Stimulated activated CD4-positive, alpha-beta T cell treated with anti-CD3 and anti-CD28 coated beads, TNF-alpha, amount 100 ng/mL, for 48 hours (primary cell): ENCODE measurements at places on chromosomes 3 and 15.

GRCh38 chr15:60363903-60364611, 33.7 kb downstream of the ANXA2 start:
- DNase-seq: no peak

DNA sequence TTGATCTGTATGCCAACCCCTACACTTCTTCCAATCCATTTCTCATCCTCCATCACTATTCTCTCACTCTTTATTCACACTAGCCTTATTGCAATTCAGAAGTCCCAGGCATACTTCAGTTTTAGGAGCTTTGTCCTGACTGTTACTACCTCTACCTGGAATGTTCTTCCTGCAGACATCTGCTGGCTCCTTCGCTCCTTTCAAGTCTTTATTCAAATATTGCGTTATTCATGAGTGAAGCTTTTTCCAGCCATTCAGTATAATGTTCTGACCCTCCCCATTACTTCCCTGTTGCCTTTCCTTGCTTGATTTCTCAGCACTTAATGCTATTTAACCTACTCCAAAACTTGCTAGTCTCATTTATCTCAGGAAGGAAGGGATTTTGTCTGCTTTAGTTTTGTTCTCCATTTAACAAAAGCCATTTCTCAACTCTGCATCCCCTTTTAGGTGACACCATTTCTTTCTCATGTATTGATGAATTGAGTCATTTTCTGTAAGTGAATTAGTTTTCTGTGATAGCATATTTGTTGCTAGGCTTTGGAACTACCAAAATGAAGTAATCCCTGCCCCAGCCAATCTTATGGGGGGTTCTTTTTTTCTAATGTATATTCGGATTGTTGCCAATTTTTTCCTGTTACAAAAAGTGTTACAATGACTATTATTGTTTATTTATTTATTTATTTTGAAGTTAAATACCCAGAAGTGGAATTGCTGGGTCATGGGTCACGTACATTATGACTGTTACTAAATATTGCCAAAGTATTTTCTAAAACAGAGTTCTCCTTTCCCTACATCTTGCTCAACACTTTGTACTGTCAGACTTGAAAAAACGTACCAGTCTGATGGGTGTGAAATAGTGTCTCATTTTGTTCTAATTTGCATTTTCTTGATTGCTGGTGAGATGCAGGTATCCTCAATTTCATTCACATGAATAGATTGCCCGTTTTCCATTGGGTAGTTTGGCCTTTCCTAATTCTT, 9.4 kb downstream of the ATP11B start:
- no peak for DNase-seq

GRCh38 chr15:32824777-32825176, 107.0 kb downstream of the GREM1 start:
- DNase-seq: no peak

DNA sequence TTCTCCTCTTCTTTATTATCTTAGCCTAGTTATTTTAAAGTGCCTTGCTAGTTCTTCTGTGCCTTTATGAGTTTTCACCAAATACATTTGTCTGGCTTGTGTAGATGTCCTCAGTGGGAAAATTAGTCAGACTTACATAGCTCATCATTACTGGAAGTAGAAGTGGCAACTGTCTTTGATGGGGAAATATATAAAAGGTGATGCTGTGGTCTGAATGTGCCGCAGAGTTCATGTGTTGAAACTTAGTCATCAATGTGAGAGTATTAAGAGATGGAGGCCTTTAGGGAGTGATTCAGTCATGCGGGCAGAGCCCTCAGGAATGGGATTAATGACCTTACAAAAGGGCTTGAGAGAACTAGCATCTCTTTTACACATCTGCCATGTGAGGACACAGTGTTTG, 6.4 kb upstream of the ERICH6 start:
- no peak for DNase-seq

DNA sequence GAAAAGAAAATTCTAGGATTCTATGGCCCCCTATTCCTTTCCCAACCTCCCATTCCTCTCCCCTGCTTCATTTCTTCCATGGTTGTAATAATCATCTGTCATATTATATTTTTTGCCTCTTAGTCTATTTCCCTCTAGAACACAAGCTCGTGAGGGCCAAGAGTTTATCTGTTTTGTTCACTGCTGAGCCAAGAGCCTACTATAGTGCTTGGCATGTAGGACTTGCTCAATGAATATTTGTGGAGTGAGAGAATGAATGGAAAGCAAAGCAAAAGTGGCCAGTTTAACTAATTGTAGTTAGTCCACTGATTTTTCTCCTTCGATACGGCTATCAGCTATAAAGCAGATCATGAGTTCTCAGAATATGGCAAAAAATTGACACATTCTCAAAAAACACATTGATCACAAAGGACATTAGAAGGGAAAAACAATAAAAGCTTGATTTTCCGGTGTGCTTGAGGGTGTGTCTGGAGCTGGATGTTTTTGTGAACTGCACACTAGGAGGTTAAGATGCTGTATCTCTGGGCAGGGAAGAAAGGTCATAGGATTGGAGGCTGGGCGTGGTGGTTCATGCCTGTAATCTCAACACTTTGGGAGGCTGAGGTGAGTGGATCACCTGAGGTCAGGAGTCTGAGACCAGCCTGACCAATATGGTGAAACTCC, 25.0 kb upstream of the CTSH start:
- no peak for DNase-seq
